ENCODE measurements at places on chromosomes 6 and 20.

DNA sequence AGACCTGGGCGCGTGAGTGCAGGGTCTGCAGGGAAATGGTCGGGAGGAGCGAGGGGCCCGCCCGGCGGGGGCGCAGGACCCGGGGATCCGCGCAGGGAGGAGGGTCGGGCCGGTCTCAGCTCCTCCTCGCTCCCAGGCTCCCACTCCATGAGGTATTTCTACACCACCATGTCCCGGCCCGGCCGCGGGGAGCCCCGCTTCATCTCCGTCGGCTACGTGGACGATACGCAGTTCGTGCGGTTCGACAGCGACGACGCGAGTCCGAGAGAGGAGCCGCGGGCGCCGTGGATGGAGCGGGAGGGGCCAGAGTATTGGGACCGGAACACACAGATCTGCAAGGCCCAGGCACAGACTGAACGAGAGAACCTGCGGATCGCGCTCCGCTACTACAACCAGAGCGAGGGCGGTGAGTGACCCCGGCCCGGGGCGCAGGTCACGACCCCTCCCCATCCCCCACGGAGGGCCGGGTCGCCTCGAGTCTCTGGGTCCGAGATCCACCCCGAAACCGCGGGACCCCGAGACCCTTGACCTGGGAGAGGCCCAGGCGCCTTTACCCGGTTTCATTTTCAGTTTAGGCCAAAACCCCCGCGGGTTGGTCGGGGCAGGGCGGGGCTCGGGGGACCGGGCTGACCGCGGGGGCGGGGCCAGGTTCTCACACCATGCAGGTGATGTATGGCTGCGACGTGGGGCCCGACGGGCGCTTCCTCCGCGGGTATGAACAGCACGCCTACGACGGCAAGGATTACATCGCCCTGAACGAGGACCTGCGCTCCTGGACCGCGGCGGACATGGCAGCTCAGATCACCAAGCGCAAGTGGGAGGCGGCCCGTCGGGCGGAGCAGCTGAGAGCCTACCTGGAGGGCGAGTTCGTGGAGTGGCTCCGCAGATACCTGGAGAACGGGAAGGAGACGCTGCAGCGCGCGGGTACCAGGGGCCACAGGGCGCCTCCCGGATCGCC, 54.2 kb upstream of the HLA-A start:
- peak; percentile 36 for DNase-seq

DNA sequence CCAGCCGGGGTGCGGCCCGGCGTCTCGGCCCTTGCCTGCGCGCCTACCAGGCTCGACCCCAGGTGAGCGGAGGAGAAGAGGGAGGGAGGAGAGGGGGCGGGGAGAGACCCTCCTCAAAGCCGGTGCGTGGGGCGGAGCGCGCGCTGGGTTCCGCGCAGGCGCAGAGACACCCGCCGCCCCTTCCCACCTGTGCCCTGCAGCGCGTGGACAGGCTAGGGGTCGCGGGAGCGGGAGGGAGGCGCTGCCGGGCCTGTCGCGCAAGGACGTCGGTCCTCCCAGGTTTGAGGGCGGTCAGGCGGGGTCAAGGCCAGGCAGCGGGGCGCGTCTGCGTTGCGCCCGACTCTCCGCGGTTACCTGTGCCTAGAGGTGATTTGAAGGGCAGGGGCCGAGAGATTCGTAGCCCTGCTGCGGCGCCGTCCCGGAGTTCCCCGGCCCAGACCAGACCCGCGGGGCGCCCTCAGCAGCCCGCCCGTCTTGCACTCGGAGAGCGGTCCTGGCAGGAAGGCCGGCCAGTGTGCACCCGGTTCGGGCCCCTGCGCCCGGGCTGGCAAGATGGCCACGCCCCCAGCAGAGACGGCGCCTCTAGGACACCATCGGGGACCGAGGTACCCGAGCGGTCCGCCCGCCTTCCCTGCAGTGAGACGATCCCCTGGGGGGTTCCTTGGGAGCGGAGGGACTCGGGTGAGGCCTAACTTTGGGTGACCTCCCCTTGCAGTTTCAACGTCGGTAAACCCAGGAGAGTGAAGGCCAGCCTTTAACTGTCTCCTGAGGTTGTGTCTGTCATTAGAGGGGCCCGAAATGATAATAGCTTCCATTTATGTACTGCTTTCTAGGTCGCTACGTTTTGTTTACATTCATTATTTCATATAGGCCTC, 546 bp downstream of the C6orf136 start:
- DNase-seq: peak; percentile 59

DNA sequence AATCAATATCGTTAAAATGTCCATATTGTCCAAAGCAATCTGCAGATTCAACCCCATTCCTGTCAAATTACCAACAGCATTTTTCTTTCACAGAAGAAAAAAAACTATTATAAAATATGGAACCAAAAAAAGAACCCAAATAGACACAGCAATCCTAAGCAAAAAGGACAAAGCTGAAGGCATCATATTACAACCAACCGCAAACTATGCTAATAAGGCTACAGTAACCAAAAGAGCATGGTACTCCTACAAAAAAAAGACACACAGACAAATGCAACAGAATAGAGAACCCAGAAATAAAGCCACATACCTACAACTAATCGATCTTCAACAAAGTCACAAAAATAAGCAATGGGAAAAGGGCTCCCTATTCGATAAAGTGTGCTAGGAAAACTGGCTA, 49.2 kb downstream of the RNGTT start:
- DNase-seq: no peak

DNA sequence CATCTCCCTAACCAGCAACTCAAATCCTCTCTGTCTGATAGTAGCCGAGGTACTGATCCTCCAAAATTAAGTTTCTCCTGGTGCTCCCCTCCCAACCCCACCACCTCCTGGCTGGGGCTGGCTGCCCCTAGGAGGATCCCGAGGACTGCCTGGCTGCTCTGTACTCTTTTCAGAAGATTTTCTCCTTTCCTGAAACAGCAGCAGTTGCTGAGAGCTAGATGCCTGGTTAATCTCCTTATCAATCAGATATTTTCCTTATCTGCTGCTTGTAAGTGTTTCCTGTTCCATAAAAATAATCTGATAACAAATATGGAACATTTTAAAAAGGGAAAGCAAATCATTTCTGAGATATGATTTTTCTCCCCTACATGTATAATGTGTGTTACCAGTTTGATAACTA, 52.8 kb downstream of the ZMYND8 start:
- no peak for DNase-seq

DNA sequence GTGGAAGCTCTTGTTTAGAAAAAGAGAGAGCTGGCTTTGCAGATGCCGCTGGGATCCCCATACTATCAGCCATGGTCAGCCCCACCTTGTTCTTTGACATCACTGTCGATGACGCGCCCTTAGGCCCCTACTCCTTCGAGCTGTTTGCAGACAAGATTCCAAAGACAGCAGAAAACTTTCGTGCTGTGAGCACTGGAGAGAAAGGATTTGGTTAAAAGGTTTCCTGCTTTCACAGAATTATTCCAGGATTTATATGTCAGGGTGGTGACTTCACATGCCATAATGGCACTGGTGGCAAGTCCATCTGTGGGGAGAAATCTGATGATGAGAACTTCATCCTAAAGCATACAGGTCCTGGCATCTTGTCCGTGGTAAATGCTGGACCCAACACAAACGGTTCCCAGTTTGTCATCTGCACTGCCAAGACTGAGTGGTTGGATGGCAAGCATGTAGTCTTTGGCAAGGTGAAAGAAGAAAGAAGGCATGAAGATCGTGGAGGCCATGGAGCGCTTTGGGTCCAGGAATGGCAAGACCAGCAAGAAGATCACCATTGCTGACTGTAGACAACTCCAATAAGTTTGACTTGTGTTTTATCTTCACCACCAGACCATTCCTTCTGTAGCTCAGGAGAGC, 2.4 kb upstream of the BLCAP start:
- DNase-seq: no peak

- DNase-seq: no peak
Observed at GRCh38 chr6:168419569-168419968, 21.4 kb upstream of the SMOC2 start.

DNA sequence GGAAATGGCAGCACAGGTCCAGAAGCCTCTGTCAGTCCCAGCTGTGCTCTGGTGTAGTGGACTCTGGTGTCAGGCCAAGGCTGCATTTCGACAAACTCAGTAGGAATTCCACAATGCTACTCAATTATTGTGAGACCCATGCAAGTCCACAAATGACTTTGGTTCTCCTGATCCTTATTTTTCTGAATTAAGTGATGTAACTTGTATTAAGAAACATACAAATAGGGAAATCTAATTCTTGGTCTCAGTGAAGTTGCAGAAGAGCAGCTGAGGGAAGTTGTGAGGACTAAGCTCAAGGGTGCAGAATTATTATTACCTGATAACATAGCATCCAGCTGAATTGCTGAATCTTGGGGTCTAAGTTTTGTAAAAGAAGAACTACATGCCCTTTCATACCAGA, 116.8 kb downstream of the MAFB start:
- no peak for DNase-seq

DNA sequence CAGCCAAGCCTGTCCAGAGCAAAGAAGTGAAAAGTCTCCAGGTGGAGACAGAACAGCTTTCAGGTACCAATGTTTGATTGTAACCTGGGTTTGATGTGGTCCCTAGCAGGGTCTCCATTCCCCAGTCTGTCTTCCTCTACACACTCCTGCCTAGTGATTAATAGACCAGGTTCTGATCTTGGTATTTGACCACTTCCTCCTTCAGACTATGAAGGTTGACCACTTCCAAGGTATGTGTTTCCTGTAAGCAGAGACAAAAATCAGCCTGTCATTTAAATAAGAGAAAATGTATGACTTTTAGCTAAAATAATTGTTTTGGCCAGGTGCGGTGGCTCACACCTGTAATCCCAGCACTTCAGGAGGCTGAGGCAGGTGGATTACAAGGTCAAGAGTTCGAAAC, 41.8 kb upstream of the TOP1 start:
- no peak for DNase-seq

DNA sequence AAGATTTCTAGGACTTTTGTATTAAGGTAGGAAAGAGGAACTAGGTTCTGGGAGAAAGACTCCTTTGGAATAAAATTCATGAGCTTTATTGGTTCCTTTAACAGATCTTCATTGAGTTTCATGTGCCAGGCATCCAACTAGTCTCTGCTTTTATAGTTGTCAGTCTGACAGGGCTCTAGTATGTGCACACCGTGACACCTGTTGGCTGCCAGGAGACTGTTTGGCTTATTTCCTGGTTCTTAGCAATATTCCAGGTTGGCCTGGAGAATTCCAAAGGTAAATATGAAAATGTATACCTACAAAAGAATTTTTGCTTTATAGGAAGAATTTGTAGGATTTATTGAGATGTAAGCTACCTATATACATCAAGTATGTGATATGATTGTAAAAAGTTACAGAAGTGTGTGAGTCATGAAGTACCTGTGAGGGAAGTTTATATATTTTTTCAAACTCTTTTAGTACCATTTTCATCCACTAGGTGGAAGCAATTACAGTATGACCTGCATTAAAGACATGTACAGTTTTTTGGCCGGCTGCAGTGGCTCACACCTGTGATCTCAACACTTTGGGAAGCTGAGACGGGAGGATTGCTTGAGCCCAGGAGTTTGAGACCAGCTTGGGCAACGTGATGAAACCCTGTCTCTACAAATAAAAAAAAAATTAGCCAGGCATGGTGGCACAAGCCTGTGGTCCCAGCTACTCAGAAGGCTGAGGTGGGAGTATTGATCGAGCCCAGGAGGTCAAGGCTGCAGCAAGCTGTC, 35.2 kb downstream of the NDUFAF5 start:
- peak; percentile 70 for DNase-seq

DNA sequence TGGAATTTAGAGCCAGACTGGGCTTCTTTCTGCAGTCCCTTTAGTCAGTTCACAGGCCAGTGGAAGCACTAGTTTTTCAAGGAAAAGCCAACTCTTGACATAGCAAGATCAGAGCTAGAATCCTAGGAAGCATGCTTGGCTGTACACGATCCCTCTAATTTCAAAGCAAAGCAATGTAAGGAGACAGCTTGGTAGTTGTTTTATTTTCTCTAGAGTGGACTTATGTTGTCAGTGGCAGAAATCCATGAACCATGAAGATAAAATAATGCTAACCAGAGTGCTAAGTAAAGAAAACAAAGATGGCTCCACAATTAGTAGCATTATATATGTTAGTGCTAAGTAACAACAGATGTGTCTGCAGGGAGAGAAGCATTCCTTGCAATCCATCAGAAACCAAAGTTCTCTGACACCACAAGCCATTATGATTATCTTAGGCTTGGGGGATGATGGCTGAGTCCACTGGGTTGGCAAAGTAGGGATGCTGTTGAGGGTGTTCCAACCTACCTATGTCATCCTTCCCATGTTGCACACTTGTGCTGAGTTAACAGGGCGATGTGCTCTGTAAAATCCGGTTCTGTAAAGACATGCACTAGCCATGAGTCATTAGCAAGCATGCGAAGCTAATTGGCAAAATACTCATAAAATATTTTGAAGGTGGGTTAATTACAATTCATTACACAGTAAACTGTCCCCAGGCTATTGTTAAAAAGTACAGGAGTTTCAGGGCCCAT, 115.2 kb downstream of the BMP2 start:
- DNase-seq: peak; percentile 54

DNA sequence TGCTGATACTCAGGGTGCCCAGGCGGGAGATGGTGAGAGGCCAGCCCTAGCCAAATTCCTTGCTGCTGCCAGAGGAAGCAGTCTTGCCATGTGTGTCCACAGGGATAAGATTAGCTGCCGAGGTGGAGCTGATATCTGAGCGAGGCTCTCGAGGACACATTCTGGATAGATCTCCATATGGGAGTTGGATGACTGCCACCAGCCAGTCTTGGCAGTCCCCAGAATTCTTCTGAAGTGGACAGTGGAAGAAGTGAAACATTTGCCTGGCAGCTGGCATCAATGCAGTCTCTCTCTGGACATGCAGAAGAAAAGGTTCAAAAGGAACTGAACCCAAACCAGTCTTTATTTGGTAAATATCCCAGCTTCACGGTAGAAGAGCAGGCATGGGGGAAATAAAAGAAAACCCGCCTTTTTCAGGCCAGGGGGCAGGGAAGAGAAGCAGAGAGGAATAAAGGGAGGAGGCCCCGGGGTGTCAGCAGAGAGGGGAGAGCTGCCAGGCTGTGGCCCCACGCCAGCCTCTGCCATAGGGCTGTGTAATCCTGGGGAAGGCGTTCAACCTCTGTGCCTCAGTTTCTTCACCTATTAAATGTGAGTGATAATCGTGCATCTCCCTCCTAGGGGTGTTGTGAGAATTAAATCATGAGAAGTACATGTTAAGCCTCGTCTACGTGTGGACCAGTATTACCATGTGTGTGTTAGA, 3.7 kb upstream of the FUCA2 start:
- DNase-seq: no peak

- DNase-seq: peak; percentile 25
Observed at GRCh38 chr6:78947962-78948361, 80.6 kb downstream of the IRAK1BP1 start.

DNA sequence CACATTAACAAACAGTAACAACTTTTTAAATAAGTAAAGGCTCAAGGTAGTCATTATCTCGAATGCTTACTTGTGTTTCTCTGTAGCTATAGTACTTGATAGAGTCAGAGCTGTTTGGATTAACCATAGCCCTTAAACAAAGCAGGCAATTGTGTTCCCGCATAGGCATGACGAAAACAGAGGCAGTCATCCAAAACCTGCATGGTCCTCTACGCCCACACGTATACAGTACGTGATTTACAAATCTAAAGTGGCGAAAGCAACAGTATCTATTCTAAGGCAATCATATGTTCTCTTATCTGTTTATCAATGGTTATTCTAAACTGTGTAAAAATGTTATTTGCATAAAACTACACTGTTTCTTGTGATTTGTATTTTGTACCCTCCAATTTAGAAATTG, 31.8 kb downstream of the HFE start:
- DNase-seq: peak; percentile 84
